LHCN-M2 (cell line): ENCODE measurements at places on chromosomes 1 and 21. TPM values are rescaled to one million over a fixed set of nuclear protein-coding genes. Genes with fewer than 3 reads are reported as not detected.

DNA sequence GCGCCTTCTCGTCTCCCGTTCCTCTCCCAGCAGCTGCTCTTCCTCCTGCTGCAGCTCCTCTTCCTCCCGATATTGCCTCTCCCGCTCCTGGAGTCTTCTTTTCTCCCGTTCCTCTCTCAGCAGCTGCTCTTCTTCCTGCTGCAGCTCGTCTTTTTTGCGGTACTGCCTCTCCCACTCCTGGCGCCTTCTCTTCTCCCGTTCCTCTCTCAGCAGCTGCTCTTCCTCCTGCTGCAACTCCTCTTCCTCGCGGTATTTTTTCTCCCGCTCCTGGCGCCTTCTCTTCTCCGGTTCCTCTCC is 5.3 kb downstream of the TCHH start:
- no peak for DNase-seq

- DNase-seq = no peak
These were observed 31.6 kb downstream of the AGT start for GRCh38 chr1:230682274-230682673.

- DNase-seq = no peak
These were observed 30.3 kb upstream of the MUTYH start for GRCh38 chr1:45370575-45370974.

GRCh38 chr1:36585569-36586548 is 103.1 kb upstream of the CSF3R start:
- DNase-seq = no peak

- peak; percentile 58 for DNase-seq
These were observed 2.3 kb upstream of the BCAN start for GRCh38 chr1:156639601-156640101.

GRCh38 chr1:67748630-67749029 is 63.6 kb downstream of the GADD45A start:
- DNase-seq = peak; percentile 91

DNA sequence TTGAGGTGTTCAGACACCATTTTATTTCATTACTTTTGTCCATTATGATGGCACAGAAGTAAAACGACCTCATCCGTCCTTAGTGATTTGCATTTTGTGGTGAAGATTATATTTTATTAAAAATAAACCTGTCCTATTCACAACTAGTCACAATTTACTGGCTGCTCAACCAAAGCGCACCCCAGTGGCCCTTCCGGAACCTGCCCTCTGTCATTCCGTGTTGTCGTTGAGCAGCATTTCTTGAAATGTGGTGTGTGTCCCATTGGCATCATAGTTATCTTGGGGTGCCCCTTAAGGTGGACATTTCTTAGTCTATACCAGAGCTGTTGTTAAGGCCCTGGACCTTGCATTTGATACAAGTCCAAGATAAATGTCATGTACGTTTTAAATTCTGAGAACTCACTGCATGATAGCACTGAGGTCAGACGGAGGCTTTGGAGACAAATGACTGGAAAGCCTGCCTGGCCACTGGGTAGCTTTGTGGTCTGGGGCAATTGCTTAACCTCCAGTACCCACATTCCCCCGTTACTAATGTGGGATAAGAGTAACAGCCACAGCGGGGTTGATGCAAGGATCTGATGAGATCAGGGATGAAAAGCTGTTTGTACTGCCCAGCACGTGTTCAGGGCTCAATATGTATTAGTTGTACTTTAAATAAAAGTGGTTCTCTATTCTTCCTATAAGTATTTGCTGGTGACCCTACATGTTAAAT is 36.2 kb downstream of the BACH1 start:
- DNase-seq = peak; percentile 94

GRCh38 chr1:97781762-97782337 is 139.0 kb downstream of the DPYD start:
- no peak for DNase-seq

GRCh38 chr1:51878308-51878615 is 265 bp downstream of the NRDC start:
- no peak for DNase-seq

GRCh38 chr21:44511219-44511937 is 28.6 kb downstream of the KRTAP10-1 start:
- no peak for DNase-seq

DNA sequence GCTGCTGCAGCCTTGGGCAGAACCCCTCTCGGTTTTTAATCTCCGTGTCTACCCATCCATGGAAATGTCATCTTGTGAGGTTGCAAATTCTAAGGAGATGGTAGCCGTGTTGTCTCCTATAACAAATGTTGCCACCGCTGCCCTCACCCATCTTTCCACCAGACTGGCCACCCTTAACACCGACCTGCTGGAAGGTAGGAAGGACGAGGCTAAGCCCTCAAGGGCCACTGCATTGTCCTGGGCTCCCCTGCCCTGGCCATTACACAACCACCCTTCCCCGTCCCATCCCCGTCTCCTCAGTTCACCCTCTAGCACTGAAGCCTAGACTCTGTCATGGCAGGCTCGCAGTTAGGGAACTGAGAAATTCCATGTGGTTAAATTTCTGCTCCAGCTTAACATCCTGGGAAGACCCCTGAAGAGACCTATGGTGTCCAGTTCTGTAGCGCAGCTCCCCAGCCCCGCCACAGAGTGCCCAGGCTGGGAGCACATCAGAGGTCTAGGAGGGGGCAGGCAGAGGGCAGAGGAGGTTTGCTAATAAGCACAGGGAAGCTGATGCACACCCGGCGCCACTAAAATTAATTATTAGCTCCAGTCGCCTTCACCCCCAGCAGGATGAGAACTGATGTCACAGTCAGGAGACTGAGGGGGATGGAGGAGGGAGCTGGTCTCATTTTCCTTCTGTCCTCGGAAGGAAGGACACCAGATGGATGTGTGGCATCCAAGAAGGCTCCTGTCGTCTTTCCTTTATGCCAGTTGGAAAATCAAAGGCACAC is 38.3 kb downstream of the STUM start:
- DNase-seq = no peak

- DNase-seq = no peak
These were observed 53.1 kb upstream of the CACNA1E start for GRCh38 chr1:181430015-181430885.

- no peak for DNase-seq
These were observed 36.5 kb downstream of the PIK3CD start for GRCh38 chr1:9687874-9688582.

GRCh38 chr1:89667691-89668090 is 34.8 kb downstream of the LRRC8C start:
- DNase-seq = no peak

DNA sequence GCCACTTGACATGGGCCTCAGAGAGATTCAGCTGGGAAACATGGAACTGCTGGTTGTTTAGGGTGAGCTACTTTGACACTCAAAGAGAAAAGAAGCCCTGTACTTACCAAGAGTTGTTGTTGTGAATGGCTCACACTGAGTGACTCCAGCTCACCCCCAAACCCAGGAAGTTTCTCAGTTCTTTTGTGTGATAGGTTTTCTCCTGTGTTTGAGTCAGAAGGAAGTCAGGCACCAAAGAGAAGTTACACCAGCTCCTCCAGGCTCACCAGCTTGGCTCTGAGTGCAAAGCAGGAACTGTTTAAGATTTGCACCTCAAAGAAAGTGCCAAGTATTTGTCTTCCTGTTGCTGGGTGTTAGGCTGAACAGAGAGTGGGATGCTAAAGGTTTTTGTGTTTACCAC is 111.2 kb upstream of the PROX1 start:
- DNase-seq = no peak

- DNase-seq = peak; percentile 63
These were observed 444.8 kb downstream of the PTPRC start for GRCh38 chr1:199083680-199084079.

DNA sequence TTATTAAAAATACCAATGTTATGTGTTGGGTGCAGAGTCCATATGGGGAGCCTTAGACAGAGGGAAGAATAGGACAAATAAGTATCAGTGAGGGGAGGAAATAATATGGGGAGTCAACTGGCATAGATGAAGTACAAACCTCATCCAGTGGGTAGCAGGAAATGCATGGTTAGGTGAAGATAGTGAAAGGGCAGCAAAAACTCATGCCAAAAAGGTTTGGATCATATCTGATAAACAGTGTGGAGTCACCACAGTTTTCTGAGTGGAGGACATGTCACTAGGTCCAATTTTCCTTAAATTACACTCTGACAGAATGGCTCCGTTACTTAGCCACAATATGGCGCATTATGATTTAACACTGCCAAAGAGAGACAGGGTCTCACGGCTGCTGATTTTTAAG is 10.3 kb downstream of the DUSP23 start:
- no peak for DNase-seq

DNA sequence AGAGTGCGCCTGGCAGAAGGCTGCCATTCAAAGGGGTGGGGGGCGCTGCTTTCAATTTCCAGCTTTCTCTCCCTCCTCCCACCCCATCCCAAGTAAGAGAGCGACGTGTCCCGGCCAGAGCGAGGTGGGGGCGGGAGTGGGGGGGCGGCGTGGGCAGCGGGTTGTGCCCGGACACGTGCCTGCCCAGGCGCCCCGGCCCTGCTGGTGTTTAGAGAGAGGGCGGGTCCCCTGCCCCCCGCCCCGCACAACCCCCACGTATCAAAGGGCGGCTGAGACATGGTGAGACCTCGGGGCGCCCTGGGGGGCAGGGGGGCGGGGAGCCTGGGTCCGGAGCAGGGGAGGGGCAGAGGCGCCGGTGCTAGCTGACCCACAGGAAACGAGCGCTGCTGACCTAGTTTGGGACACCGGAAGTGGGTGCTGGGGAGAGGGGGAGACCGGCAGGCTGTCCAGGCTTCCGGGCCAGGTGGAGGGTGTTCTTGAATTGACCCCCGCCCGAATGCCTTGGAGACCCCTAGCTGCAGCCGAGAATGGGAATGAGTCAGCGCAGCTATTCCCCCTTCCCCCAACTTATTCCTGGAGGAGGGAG is 1.3 kb downstream of the ZBTB7B start:
- peak; percentile 72 for DNase-seq

- peak; percentile 20 for DNase-seq
These were observed 59.8 kb upstream of the KCNK2 start for GRCh38 chr1:215022741-215023141.

- DNase-seq = no peak
These were observed 77.2 kb downstream of the IVNS1ABP start for GRCh38 chr1:185239861-185240260.

DNA sequence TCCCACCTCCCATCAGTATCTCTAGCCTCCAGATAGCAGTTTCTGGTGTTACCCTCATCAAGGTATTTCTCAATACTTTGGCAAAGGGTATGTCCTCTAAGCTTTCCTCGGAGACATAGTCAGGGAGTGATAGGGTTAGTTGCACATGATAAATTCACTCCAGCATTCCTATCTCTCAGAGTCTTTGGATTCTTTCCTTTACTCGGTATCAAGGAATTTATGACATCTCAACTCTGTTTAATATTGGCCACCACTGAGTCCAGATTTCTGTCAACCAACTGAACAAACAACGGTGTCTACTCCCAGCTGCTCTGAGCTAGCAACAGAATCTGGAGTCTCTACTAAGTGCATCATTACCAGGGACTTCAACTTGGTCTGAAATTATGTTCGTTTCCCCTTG is 233.4 kb downstream of the TM2D1 start:
- DNase-seq = peak; percentile 10

GRCh38 chr1:230900984-230901383 is 32.7 kb upstream of the C1orf198 start:
- no peak for DNase-seq

DNA sequence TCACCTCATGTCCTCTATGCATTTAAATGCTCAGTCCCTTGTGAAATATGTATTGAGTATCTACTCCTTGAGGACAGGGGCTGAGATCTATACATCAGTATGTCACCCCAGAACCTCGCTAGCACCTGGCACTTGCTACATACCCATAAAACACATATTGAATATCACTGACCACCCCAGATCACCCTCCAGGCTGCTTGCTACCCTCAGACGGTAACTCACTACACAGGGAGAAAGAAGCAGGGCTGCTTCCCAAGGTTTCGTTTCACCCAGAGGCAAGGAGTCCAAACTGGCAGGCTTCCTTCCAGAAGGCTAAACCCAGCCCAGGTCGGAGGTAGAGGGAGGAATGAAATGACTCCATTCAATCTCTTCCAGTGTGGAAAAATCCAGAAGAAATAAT is 8.5 kb downstream of the INKA2 start:
- no peak for DNase-seq

DNA sequence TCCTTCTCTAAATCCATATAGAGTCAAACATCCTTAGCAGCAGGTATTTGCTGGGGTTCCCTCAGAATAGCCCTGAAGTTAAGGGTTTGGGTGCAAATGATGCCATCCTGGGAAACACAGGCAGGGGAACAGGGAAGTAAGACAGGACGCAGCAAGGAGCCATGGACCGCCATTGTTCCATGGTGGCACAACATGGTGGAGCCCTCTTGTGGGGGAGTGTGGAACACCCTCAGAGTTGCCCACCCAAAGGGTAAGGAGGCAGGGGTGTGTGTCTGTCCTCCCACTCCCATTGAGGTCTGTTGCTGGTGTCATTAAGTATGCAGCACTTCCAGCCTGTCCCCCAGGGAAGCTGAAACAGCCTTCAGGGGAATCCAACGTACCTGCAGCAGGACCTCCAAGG is 20.4 kb upstream of the RCAN1 start:
- no peak for DNase-seq

DNA sequence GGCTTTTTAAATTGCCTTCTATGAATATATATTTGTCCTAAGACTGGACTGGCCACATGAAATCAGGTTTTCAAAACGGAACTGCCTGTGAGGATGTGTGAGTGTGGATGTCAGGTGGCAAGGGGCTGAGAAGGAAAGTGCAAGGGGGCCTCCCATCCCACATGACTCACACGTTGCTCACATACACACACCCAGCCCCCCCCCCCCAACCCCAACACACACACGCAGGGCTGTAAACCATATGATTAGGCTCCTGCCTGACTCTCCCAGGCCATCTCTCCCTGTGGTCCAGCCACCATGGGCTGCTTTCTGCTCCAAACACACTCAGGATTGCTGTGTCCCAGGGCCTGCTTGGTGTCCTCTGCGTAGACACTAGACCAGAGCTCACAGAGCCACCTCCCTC is 22.4 kb downstream of the DEGS1 start:
- peak; percentile 66 for DNase-seq

- DNase-seq = peak; percentile 20
These were observed 63.2 kb downstream of the CD247 start for GRCh38 chr1:167454894-167455785.

Gene S100A14
- total RNA-seq = not detected in 2 replicates

Gene GRIK1
- total RNA-seq = not detected in 2 replicates

Gene SLAMF9
- total RNA-seq = not detected in 2 replicates

Gene CHD5
- 0.06 TPM in 1 of 2 replicates, not detected in the other for total RNA-seq

Gene FCER1A
- not detected in 2 replicates for total RNA-seq

Gene NEGR1
- total RNA-seq = 6.5 and 8.8 TPM in 2 replicates

Gene TTC22
- not detected in 2 replicates for total RNA-seq

Gene RHEX
- not detected in 2 replicates for total RNA-seq

Gene IL19
- not detected in 2 replicates for total RNA-seq

Gene LDLRAD1
- not detected in 2 replicates for total RNA-seq

Gene EIF2D
- 49.3 and 53.5 TPM in 2 replicates for total RNA-seq

Gene RGS4
- total RNA-seq = 173 and 174 TPM in 2 replicates
